NCI-H1436 (cell line): ENCODE measurements at places on chromosomes 13 and 19.
A peak's percentile ranks its signal among the peaks of the same experiment; 100 is the strongest.

- no peak for DNase-seq
Observed at GRCh38 chr19:33798681-33799111, 2.0 kb downstream of the KCTD15 start.

GRCh38 chr19:3515891-3516422 lies 9.8 kb downstream of the FZR1 start:
- DNase-seq, result no peak

DNA sequence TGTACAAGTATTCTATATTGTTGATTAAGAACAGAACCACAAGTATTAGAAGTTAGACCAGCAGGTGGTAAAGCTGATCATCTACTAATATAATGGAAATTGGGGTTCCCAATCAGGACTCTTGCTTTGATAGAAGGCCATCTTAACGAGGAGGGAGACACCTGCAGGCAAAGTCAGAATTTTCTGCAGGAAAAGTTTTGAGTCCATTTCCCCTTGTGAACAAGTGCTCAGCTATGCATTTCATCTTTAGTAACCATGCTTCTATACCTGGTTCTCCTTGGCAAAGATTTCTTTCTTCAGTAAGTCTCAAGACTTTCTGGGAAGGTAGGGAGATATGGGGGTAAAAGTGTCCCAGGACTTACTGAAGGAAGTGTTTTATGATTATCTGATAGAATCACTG lies 36.1 kb upstream of the USPL1 start:
- DNase-seq, result no peak

- DNase-seq, result peak; percentile 18
Observed at GRCh38 chr13:39612023-39612637, 9.1 kb upstream of the LHFPL6 start.

GRCh38 chr19:42634409-42635232 lies 39.9 kb upstream of the CEACAM8 start:
- DNase-seq, result no peak

DNA sequence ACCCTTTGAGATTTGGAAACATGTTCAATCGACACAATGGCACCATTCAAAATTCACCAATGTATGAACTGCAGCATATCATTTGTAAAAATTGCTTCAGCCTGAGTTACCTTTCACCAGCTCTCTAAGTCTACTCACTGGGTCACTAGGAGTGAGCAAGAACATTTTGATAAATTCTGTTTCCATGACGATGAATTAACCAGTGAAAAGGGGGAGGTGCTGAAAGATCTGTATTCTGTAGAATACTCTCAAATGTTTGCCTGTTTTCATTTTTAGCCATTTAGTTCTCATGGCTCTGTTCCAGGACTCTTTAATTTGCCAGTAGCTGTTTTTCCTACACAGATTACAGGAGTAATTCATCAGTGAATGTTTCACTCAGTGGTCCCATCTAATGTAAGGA lies 883.4 kb downstream of the DIAPH3 start:
- no peak for DNase-seq
